ENCODE measurements at places on chromosomes 4 and X.

GRCh38 chr4:139851133-139851532 is 185.5 kb downstream of the MGST2 start:
- DNase-seq: no peak

DNA sequence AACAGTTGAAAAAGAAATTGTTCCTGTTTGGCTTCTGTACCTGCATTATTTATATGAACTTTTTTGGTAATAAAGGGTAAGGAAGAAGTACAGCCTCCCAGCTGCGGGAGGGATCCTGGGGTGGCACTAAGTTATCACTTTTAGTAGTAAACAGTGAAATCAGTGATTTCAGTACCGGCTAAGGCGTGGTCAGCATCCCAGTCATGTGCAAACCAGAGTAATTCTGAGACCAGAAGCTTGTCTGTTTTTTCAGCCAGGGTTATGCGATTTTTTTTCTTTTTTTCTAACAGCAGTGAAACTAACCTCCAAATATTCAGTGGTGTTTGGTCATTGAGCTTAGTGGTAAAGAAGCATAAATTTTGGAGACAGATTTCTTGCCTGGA is 3.3 kb downstream of the EGF start:
- no peak for DNase-seq

GRCh38 chr4:55682295-55682694 is 46.2 kb upstream of the NMU start:
- DNase-seq: no peak

DNA sequence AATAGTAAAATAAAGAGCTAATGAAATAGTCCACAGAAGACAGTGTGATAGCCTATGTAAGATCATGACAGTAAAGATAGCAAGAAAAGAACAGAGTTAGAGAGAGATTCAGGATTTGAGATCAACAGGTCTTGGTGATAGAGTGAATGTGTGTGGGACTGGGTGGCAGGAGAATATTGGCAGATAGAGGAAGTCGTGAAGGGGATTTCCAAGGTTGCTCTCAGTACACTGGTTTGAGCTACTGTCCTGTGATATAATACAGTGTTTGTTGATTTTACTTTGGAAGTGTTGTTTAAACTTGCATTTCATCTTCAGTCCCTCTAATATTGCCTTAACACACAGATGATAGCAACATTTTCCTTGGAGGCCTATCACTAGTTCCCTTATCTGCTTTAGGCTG is 44.1 kb downstream of the DTHD1 start:
- no peak for DNase-seq

DNA sequence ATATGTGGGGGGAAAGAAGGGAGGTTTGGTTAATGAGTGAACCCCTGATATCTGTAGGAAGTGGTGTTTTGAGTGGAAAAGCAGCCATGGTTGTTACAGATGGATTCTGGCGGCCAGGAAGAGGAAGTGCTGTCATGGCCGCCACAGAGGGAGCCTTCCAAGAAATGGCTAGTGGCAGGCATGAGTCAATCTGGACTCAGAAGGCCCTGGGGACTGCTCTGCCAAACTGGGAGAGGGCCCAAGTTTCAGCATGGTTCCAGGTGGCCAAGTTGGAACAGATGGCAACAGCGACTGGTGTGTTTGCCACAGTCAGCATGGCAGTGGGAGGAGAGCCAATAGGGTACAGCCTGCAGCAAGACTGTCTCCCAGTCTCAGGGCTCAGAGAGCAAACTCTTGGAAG is 32.5 kb downstream of the ETDB start:
- DNase-seq: no peak

DNA sequence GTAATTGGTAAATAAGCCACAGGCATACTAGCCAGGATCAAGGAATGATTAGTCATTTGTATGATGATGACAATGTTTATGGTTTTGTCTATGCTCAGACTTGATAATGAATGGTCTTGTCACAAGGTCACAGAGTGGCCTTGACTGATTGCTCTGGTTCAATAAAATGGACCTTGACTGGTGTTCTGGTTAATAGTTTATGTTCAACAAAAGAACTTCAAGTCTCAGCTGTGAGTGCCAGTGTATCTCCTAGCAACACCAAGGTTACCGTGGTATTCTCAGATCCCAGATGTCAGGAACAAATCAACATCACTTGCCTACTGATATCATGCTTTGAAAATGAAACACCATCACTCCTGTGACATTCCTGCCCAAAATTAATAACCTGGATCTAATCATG is 16.3 kb upstream of the LRAT start:
- DNase-seq: no peak

DNA sequence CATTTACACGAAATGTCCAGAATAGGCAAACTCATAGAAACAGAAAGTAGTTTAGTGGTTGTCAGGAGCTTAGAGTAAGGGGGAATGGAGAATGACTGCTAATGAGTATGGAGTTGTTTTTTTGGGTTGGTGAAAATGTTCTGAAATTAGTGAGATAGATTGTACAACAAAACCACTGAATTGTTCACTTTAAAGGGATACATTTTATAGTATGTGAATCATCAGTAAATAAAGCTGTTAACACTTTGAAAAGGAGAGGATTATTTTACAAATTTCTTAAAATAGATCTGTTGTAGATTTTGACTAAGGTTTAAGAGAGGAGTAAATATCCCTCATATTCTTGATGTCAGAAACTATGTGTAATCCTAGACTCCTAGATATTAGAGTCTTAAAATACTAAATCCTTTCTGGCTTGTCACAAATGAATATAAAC is 82.7 kb downstream of the RAPGEF2 start:
- no peak for DNase-seq

- no peak for DNase-seq
Measured at GRCh38 chrX:74344280-74344622, 40.3 kb downstream of the ZCCHC13 start.

DNA sequence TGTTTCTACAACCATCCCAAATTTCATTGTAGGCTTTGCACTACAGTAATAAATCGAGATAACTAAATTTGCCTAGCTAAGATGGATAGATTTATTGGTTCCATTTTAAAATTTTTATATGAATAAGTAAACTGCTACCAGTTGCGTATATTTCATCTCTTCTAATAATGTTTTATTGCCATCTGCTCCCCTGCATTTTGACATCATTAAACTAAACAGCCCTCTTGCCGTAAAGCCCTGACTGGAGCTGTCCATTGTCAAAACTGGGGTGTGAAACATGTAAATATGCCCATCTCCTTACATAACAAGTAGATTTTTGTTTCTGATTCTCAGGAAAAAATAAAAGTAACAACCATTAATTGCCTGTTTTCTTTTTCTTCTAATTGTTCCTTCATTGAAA is 130.8 kb upstream of the BMPR1B start:
- no peak for DNase-seq

DNA sequence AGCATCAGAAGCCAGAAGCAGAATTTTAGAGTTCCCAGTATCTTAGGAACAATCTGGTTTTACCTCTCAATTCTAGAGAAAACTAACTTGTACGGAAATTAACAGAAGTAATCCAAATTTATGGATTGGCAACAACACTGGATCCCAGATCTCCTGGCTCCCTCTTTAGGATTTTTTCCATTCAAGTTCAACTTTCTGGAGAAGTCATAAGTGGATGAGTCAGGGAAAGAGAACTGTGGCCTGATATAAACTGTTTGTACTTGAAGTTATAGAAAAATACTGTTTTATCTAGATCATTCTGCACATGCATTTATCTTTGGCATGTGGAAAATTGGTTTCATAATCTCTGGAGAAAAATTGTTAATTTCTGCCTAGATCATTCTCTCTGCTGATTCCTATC is 380.4 kb downstream of the PCDH7 start:
- DNase-seq: no peak

- DNase-seq: no peak
Measured at GRCh38 chr4:13530823-13531624, 13.3 kb downstream of the NKX3-2 start.

- peak; percentile 98 for DNase-seq
Measured at GRCh38 chr4:123832173-123833026, 435.8 kb downstream of the SPRY1 start.

DNA sequence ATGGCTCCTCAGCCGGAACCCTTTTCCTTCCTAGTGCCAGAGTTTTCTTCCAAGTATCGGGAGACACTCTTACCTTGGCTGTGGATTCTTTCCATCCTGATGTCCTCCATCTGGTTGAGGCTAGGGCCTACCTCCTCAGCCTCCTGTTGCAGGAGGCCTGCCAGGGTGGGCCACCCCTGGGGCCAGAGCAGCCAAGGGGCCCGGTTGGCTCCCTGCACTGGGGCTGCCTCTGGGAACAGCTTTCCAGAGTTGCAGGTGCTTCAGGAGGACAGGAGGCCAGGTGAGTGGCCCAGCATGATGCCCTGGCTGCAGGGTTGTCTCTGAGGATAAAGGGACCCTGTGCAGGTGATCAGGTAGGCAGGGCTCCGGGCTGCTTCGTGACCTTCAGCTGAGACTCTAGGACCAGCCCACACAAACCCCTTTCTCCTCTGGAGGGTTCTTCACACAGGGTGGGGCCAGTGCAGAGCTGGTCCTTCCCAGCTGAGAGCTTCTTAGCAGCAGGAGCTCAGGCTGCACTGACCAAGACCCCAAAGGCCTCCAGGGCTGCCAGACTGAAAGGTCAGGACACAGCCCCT is 5.3 kb upstream of the GPR78 start:
- DNase-seq: no peak

DNA sequence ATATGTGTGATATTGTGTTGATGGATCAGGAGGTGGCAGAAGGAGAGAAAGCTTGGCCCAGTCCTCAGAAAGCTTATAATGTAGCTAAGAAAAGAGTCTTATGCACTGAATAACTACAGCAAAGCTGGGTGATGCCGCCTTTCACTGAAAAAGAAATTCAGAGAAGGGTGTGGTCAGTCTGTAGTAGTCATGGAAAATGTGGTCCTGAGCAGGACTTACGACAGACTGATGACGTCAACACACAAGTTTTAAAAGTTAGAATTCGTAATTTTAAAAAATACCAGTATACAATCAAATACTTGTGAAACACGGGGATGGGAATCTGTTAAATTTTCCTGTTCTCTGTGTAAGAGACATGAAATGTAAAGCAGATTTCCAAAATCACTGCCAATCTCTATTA is 87.0 kb upstream of the RAPGEF2 start:
- no peak for DNase-seq

GRCh38 chr4:153620352-153620751 is 63.7 kb upstream of the TLR2 start:
- peak; percentile 21 for DNase-seq

DNA sequence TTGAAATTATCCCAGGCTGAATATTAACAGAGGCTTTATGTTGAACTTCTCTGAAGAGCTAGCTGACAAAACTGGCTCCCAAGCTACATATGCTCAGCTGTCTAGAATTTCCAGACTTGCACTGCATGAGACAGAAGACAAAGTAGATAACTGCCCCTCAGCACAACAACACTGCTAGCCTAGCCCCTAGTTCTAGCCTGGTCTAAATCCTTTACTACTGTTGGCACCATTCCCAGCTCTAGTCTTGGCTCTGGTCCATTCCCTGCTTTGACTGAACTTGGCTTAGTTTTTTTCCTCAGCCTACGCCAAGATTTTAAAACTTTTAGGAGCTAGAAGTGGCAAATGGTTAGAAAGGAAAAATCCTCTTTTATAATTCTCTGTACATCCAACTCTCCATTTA is 7.6 kb upstream of the OPHN1 start:
- DNase-seq: no peak

GRCh38 chr4:38367642-38368174 is 296.3 kb upstream of the KLF3 start:
- no peak for DNase-seq

DNA sequence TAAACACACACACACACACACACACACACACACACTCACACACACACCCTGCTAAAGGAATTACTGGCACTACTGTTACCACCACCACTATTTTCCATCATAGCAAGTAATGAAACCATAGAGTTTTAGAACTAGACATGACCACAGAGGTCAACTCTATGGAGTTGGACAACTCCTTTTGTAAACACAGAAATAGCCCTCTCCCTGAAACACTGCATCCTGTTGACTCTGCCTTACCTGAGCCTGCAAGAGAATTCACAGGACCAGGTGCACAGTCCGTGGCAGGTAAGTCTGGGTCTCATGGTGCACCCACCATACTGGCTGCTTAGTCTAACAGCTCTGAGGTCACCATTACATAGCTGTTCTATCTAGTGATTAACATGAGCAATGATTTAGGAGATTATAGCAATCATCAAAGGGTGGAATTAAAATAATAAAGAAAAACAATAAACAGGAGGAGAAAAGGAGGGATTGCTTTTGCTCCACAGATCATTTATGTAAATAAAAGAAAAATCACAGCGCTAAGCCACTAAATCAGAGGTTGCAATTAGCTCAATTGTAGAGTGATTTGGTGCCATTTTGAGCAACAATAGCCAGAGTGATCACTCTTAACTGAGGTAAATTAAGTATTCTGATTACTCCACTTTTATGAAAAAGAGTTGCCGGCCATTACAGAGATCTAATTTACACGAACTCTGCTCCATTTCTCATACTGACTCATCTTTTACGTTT is 340.0 kb upstream of the RASGEF1B start:
- no peak for DNase-seq

GRCh38 chr4:86856896-86857295 is 7.7 kb upstream of the SLC10A6 start:
- DNase-seq: no peak

GRCh38 chrX:23598575-23598974 is 68.7 kb upstream of the PRDX4 start:
- DNase-seq: no peak

Data from GM04503 (cell line).